ENCODE measurements at places on chromosomes 2 and 18.

GRCh38 chr2:144198116-144198515 is 321.8 kb downstream of the ZEB2 start:
- DNase-seq = peak; percentile 65

- peak; percentile 19 for DNase-seq
Observed at GRCh38 chr2:263774-264492, at the start of gene SH3YL1. TSS of gene SH3YL1 (minus strand) at chr2:264032. CDS start at chr2:263984, 48 bp downstream.

GRCh38 chr2:204743393-204743960 is 198.2 kb downstream of the PARD3B start:
- peak; percentile 15 for DNase-seq

DNA sequence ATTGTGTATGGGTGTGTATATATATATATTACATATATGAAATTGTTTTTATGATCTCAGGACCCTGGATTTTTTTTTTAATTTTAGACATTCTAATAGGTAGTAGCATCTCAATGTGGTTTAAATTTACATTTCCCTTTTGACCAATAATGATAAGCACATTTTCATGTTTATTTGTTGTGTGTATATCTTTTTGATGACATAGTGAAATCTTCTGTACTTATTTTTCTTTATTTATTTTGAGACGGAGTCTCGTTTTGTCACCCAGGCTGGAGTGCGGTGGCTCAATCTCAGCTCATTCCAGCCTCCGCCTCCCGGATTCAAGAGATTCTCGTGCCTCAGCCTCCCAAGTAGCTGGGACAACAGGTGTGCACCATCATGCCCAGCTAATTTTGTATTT is 35.1 kb upstream of the CYBRD1 start:
- DNase-seq = no peak

DNA sequence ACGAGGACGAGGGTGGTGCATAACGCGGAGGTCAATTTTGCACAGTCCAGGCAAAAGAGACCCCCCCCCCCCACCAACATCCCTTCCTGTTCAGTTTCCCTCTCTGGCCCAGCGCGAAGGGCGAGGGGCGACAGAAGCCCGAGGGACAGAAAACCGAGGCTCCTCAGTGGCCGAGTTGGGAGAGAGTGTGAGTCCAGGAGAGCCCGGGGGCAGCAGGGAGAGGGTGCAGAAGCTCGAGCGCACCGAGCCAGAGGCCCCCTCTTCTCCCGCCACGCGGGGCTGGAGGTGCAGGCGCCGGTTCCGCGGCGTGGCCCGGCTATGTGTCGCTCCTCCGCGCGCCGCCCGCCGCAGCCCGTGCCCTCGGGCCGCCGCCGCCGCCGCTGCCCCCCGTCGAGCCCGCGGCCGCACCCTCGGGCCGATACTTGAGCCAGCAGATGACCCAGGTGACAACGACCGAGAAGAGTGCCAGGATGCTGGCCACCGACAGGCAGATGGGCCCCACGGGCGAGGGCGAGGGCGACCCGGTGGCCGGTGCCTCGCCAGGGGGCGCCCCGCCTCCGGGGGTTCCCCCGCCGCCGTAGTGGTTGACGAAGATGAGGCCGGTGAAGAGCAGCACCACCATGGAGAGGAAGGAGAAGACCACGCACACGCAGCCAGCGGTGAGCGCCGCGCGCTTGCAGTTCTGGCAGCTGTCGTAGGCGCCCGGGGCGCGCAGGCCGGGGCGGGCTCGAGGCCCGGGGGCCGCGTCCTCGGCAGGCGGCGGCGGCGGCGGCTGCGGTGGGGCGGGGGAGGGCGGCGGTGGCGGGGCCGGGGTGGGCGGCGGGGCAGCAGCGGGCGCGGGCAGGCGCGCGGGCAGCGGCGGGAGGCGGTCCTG is 20.2 kb upstream of the PAX3 start:
- DNase-seq = peak; percentile 31

DNA sequence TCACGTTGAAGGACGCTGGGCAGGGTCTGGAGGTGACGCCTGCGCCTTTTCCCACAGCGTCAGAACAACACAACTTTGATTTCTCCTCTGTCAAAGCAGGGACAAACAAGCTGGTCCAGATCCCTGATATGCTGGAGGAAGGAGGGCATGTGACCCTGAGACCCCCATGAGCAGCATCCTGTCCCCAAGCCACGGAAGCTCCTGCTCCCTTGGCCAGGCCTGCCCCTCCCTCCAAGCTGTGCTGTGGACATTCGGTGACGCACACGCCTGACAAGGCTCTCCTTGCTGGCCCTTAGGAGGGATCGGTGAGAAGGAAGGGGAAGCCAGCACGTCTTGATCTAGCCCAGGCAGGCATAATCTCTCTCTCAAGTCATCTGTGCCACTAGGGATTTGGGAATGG is 11.3 kb downstream of the MLPH start:
- DNase-seq = no peak

GRCh38 chr18:28175150-28175929 is 1.6 kb downstream of the CDH2 start:
- peak; percentile 70 for DNase-seq

- DNase-seq = no peak
Observed at GRCh38 chr2:10377052-10377746, 70.9 kb downstream of the ODC1 start.

GRCh38 chr2:104249629-104250028 is 604.3 kb upstream of the POU3F3 start:
- no peak for DNase-seq
